ENCODE measurements at places on chromosomes 7 and 10.

DNA sequence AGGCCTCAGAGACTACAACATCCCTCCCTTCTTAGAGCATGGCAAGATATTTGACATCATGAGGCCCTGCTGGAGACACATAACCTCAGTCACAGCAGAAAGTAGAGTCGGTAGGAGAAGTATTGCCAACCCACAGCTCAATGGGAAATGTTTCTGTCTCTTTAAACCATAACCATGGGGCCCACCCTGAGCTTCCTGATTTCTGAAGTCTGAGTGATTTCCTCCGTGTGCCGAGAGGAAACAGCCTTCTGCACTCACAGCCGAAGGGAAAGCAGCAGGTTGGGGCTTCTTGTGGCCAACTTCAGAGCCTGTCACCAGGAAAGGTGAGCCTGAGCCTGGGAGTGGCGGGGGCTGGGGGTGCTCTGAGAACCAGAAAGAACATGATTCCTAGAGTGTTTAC is at the start of gene GIMAP1:
TSS of gene GIMAP1 (plus strand) at position 246 of the 400 bp plus-strand sequence. CDS start 2,435 bp downstream, outside the sequence.
- DNase-seq = peak; percentile 56

GRCh38 chr10:110641256-110641655 is 2.9 kb upstream of the RBM20 start:
- DNase-seq = no peak

- DNase-seq = no peak
These were observed 52.2 kb upstream of the SEC61G start for GRCh38 chr7:54811041-54811845.

DNA sequence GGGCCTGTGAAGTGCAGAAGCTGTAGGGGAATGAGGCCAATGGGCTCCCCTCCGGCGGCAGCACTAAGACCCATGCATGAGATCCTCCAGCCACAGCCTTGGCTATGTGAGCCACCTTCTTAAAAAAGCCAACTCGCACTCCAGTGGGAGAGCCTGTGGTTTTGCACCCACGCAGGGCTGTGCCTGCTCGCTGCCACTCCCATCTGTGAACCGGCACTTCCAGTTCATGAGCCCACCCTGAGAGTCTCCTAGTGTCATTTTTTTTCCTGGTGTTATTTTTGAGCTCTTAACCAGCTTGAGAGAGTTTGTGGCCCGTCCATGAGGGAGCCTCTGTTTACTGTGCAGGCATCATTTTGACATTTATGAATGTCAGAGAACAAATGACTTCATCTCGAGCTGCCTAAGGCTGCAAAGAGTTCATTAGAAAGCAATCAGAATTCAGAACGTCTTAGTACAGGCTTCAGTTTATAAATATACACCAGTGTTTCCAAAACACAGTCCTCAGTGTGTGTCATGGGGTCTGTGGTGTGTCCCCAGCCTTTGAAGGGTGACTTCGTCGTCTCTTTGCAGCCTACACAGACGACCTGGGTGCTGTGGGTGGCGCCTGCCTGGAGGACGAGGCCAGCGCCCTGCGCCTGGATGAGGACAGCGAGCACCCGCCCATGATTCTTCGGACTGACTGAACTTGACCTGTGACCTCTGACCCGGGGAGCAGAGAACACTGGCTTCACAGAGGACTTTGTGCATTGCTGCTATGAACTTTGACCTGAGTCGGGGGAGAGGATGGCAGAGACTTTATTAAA is 40.4 kb downstream of the WIPI2 start:
- no peak for DNase-seq

- DNase-seq = no peak
These were observed 1434.0 kb upstream of the LRRTM3 start for GRCh38 chr10:65491799-65492198.

- peak; percentile 52 for DNase-seq
These were observed 7.1 kb downstream of the SHH start for GRCh38 chr7:155804897-155805825.

DNA sequence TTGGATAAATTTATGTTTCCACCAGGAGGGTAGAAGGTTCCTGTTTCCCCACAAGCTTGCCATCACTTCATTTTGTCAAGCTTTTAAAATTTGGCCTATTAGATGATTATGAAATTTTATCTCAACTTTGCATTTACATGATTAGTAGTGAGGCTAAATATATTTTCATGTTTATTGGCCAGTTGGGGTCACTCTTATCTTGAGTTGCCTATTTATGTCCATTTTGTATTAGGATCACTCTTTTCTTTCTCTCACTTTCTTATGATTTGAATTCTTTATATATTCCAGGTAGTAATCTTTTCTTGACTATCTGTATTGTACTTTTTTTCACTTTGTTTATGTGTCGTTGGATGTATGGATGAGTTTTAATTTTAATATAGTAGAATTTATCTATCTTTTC is 218.6 kb upstream of the SLC26A5 start:
- no peak for DNase-seq

GRCh38 chr7:54116956-54117355 is 425.2 kb upstream of the VSTM2A start:
- DNase-seq = no peak
